ENCODE measurements at places on chromosomes 1 and 21.

- DNase-seq = no peak
These were observed 27.9 kb upstream of the BATF3 start for GRCh38 chr1:212727386-212728181.

- DNase-seq = no peak
These were observed 57.9 kb downstream of the CCDC18 start for GRCh38 chr1:93238425-93238824.

- DNase-seq = no peak
These were observed 8.9 kb upstream of the PCBP3 start for GRCh38 chr21:45634511-45635183.

DNA sequence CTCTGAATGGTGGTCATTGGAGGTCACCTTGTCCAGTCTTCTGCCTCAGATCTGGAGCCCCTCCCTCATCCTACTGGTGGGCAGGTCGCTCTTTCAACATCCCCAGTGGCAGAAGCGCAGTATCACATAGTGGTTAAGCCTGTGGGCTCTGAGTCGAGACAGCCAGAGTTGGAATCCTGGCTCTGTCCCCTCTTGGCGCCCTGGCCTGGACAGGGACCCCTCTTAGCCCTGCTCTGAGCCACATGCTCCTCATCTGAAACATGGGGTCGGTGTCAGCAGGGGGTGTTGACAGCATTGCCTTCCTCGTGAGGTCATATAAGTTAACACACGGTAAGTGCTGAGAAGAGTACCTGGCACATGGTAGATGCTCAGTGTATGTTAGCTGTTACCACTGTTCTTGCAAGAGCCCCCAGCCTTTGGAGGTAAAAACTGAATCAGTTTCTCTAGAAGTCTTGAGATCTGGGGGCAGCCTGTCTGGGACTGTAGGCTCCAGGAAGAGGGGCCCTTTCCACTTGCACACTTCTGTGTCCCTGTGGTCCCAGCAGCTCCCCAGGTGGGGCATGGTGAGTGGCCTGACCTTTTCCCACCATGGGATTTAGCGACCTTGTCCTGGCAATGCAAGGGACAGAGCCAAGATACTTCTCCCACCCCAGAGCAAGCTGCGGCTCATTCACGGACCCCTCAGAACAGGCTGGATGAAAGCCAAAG lies 6.4 kb downstream of the ZC3H12A start:
- DNase-seq = no peak

- DNase-seq = no peak
These were observed 11.8 kb upstream of the KIAA0040 start for GRCh38 chr1:175204330-175204729.

DNA sequence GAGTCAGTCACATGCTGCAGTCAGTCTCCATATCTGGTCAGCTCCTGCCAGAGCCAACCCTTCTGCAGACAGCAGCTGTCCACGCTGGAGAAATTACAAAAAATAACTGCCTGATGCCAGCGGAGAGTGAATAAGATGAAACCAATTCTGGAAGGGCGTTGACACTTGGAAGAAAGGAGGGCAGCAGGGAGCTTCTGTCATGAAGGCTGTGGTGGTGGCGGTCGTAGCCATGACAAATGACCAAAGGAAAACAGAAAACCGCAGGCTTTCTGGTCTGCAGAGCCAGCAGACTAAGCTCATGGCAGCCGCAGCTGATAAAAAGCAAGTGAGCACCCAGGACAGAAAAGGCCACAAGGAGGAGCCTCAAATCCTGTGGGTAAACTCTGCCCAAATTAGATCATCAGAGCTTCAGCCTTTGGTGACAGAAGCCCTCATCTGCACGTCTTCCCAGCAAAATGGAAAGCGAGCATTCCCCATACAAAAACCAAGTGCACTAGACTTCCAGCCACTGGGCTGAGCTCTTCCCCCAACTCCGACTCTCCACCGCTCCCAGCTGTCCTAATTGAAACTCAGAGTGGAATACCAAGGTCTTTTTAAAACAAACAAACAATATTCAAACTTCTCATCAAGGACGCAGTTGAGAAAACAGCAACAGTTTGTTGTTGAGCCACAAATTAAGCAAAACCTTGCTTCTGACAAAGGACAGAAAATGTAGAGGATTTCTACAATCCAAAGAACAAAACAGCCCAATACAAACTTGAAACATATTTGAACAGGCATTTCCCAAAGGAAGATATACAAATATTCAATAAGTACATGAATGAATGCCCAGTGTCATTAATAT lies 28.7 kb downstream of the RSPH1 start:
- no peak for DNase-seq

- DNase-seq = peak; percentile 16
These were observed 71.8 kb downstream of the DISP3 start for GRCh38 chr1:11550664-11551283.

DNA sequence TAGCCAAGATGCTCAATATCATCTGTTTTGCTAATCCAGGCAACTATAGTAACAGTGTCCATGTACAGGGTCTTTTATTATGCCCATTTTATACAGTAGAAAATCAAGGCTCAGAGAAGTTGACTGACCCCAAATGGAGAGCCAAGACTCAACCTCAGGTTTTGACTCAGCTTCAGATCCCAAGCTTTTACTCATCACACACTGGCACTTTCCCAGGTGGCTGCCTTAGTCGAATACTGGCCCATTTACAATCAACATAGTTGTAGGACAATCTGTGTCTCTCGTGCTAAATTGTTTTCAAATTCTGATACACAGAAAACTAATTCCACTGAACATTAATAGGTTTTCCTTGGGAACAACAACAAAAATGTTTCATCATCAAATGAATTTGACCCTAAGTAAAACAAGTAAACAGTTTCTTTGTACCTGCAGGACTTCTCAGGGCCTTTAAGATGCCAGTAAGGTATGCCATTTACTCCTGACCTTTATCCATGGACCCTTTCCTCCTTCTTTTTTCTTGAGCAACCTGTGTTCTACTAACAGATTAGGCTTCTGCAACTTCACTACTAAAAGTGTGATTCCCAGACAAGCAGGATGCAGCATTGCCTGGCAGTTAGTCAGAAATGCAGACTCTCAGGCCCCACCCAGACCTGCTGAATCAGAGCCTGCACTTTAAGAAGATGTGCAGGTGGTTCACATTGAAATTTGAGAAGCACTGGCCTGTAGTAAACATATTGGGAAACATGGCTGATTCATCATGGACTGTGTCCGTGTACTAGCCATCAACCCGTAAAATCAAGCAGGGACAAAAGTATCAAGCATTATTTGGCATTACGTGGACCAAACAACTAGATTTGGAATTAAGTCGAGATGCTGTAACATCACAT lies 128.8 kb downstream of the RRAGC start:
- no peak for DNase-seq

DNA sequence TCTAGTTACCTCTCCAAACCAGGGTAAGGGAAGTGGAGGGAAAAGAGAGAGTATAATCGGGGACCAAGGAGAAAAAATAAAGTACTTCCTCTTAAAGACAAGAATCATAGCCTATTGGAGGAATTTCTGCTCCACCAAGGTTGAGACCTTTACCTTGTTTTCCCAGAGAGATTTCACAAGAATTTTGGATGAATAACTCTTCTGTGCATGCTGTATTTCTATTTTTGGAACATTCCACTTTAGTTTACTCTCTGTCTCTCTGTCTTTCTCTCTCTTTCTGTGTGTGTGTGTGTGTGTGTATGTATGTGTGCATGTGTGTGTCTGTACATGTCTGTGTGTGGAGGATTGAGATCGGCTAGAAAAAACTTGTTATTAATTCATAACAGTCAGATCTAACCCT lies 318.4 kb upstream of the RGS18 start:
- no peak for DNase-seq

GRCh38 chr1:78540048-78540447 lies 49.3 kb downstream of the PTGFR start:
- no peak for DNase-seq

GRCh38 chr1:223700388-223700918 lies 11.9 kb upstream of the CAPN2 start:
- no peak for DNase-seq

Data from activated T-cell treated with anti-CD3 and anti-CD28 coated beads for 48 hours (primary cell).